ENCODE measurements at places on chromosomes 3 and 15.

DNA sequence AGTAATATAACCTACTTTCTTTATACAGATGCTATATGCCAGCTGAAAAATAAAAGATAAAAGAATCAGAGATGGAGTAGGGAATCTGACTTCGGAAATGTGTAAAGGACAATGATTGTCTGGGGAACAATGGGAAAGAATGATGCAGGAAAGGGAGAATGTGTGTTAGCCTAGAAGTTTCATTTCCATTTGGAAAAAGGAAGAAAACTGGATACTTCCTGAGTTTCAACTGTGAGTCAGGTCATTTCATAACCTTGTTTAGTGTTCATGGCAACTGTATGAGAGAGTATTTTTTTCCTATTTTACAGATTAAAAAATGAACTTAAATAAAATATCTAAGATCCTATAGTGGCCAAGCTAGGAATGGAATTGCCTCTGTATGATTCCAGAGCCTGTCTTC, 261.3 kb upstream of the NECTIN3 start:
- DNase-seq = no peak

DNA sequence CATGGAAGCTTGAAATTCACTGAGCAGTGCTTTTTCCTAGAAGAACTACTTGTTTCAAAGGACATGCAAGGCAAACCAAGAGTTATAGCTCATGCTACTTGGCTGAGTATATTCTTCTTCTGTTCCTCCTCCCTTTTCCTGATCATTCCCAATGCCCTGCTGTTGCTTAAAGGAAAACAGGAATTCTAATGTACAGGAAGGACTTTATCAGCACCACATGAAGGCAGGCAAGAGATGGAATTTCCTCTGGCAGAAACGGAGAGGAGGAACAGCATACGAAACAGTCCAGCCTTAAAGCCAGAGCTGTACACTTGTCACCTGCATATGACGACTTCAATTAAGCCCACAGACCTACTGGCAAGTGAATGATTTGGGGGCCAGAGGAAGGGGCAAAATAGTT, 15.7 kb downstream of the MEIS2 start:
- no peak for DNase-seq

GRCh38 chr15:87155771-87156170, 1076.1 kb downstream of the AGBL1 start:
- DNase-seq = no peak

DNA sequence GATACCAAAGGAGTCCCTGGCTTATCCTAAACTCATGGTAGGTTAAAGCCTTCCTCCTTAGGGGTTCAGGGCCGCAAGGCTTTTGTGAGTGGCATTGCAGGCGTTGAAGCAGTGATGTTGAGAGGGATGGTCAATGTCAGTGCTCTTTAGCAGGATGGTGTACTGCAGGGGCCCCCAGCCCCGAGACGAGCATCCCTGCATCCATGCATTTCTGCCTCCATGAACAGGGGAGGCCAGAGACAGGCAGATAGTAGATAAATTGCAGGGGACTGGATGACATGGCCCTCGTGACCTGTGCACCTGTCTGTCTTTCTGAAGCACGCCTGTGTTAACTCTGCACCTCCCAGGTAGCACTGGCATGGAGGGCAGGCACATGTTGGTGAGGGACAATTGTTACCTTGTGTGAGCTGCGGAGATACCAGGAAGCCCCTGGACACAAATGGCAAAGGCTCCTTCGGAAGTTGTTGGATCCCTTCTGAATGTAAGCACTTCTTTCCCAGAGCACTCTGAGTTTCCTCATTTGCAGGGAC, 133.5 kb downstream of the SNRPN start:
- DNase-seq = no peak

DNA sequence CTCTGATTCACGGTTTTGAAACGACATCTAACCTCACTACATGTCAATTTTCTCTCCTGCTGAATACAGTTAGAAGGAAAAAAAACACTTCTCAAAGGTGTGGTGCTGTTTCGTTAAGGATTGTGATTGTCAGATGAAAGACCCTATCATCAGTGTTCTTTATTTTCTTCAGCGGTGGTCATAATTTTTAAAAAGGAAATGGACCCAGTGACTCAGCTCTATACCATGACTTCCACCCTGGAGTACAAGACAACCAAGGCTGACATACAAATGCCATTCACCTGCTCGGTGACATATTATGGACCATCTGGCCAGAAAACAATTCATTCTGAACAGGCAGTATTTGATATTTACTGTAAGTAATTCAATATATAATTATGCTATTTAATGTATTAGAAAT, 167.8 kb downstream of the ALCAM start:
- no peak for DNase-seq

- DNase-seq = no peak
Observed at GRCh38 chr15:57582090-57582489, 9.6 kb upstream of the MYZAP start.

DNA sequence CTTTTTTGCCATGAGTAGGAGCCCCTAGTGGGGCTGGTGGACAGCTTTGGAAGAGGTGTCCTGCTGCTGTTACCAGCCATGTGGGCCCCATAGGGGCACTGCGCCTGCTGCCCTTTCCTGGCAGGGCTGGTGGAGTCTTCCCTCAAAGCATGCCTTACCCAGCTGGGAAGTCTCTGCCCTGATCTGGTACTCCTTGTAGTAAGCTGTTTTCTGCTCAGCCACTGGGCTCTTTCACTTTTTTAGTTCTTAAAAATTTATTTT, 26.2 kb downstream of the HMCES start:
- no peak for DNase-seq

DNA sequence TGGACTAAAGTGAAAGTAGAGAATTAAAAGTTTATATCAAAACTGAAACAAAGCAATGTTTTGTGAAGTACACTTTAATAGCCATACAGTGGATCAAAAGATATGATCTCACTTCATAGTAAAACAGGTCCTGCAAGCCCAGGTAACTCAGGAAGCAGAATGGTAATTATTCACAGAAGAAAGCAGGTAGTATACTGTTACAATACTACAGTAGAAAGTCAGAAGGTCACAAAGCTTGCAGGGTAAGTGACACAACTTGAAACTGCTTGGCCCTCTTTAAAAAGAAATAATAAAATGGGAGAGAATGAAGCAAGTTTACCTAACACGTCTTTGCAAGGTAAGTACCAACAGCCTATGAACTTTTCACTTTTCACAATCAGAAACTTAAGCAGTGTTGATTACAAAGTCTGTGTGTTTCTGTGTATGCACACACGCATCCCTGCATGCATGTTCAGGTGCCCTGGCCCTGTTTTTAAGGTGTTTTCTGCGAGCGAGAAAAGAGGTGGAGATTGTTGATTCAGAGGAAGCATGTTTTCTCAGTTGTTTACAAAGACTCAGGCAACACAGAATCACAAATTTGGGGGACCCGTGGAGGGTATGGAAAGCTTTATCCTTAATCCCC, at the start of gene NAALADL2:
Gene NAALADL2 (plus strand): TSS at position 221 of the 622 bp plus-strand sequence.
- DNase-seq = no peak

GRCh38 chr3:111924283-111924682, 54.5 kb upstream of the ABHD10 start:
- no peak for DNase-seq

DNA sequence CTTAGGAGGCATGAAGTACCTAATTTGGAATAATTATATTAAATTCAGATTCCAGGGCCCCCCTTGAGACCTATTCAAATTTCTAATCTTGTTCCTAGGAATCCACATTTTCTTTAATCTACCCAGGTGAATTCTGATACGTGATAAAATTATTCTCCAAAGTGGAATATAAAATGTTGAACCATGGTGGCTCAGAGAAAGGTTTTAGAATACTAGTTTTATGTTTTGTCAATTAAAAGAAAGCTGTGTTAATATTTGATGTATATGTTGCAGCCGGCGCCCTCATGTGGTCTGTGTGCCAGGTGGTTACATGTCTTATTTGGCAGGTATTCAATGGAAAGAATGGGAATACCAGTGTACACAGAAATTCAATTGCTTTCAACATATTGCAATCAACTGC, 321.8 kb downstream of the FEZF2 start:
- DNase-seq = no peak

DNA sequence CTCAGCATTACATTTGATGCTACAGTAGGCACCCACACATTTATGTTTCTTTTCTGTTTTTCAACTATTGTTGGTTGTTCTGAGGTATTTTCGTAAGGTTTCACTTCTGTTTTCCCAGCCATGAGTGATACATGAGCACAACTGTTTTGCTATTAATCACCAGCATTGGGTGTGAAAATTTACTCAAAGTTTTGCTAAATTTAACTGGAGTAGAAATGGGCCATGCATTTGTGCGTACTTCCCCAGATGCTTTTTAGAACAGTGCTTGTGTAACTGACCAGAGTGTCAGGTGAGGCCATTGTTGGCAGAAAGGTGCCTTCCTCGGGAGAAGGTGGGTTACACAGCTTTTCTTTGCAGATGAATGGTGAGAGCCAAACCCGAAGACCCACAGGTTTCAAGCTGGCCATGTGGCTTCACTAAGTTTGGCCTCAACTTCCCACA, 70.4 kb downstream of the ST6GAL1 start:
- no peak for DNase-seq

- no peak for DNase-seq
Observed at GRCh38 chr3:111737706-111738086, 121.4 kb upstream of the PHLDB2 start.

DNA sequence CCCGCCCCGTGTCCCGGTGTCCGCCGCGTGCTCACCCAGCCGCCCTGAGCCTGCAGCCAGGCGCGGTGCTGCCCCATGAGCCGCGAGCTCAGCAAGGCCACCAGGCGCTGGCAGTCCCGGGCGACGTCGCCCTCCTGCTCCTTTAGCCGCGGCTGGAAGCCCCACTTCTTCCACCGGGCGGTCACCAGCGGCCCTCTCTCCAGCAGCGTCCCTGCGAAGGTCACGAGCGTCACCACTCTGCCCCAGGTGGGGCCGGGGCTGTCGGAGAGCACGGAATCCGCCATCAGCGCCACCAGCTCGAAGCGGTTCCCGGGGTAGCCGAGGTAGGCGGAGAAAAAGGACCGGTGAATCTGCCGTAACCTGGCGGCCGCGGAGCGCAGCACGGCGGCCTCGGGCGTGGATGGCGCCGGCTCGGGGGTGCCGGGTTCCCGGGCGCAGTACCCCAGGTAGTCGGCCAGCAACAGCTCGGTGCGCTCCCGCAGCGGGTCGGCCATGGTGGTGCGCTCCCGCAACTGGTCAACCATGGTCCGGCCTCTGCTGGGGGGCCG, 298 bp downstream of the BCL2L10 start:
- no peak for DNase-seq

Data from thymus (tissue), 14 donors.